ENCODE measurements at places on chromosomes 13 and 19.

GRCh38 chr13:98510156-98510509 is 66.8 kb downstream of the STK24 start:
- DNase-seq, result no peak

DNA sequence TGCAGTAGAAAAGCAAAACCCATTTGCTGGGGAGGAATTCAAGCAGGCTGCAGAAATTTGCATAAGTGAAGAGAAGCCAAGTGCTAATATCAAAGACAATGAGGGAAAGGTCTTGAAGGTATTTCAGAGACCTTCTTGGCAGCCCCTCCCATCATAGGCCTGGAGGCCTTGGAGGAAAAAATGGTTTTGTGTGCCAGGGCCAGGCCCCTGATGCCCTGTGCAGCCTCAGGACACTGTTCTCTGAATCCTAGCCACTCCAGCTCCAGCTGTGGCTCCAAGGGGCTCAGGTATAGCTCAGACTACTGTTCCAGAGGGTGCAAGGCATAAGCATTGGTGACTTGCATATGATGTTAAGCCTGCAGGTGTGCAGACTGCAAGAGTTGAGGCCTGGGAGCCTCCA is 463.2 kb upstream of the ATXN8OS start:
- DNase-seq, result no peak

- DNase-seq, result no peak
Measured at GRCh38 chr19:44643605-44644401, at the start of gene PVR. Gene PVR (plus strand): TSS chr19:44643910. CDS start chr19:44644097, 187 bp downstream.

- DNase-seq, result no peak
Measured at GRCh38 chr13:73480779-73481559, 422.2 kb downstream of the KLF5 start.

GRCh38 chr13:51532736-51533197 is 51.5 kb upstream of the WDFY2 start:
- DNase-seq, result no peak

GRCh38 chr19:33441828-33442227 is 68.3 kb downstream of the CEBPG start:
- DNase-seq, result no peak

GRCh38 chr19:13963603-13964105 is 11.3 kb downstream of the DCAF15 start:
- no peak for DNase-seq

- DNase-seq, result no peak
Measured at GRCh38 chr13:97327506-97328221, 105.5 kb downstream of the MBNL2 start.

- DNase-seq, result no peak
Measured at GRCh38 chr13:30906411-30907051, 460 bp downstream of the MEDAG start.

GRCh38 chr13:43277142-43277541 is 253.8 kb downstream of the DNAJC15 start:
- no peak for DNase-seq

DNA sequence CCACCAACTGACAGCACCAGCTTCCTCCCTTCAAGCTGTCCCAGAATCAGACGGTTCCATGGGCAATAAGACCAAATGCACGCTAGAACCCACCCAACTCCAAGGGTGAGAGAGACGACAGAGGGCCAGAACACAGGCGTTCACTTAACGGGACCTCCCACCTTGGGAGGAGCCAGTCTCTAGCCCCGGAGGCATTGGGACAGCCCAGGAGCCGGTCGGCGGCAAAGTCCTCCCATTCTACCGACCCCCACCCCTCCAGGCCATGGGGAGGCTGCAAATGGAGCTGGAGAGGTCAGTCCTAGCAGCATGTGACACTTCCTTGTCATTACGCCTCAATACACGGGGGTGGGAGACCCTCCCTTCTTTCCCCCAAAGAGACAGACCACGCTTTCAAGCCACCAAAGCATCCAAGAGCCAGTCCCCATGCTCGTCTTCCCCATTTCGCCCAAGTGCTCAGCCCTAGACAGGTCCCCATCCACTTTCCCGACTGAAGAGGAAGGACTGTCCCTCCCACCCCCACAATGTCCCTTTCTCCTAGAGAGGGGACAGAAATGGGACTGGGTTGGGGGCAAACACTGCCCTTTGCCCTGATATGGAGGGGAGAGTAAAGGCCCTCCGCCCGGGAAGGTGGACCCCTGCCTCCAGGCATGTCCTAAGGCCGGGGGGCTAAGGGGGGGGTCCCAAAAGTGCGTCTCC is 964 bp downstream of the KHSRP start:
- DNase-seq, result no peak

DNA sequence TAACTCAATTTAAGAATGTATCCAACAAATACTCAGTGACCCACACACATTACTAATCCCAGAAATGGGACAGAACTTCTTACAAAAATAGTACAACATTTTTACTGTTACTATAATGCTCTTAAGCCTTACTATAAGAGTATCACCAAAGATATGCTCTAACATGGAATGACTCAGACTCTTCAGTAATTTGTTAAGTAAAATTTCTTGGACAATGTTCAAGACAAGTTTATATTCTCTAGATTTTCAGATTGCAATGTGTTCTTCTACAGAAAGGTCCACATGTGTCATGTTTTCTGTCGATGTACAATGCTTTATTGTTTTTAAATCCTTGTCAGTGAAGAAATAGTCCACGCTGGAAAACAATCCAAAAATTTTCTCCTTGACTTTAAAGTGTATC is 66.3 kb upstream of the RFXAP start:
- DNase-seq, result no peak

- no peak for DNase-seq
Measured at GRCh38 chr13:55245005-55245644, 1895.6 kb upstream of the PRR20A start.

- no peak for DNase-seq
Measured at GRCh38 chr19:51784922-51785690, 9.9 kb upstream of the FPR3 start.

DNA sequence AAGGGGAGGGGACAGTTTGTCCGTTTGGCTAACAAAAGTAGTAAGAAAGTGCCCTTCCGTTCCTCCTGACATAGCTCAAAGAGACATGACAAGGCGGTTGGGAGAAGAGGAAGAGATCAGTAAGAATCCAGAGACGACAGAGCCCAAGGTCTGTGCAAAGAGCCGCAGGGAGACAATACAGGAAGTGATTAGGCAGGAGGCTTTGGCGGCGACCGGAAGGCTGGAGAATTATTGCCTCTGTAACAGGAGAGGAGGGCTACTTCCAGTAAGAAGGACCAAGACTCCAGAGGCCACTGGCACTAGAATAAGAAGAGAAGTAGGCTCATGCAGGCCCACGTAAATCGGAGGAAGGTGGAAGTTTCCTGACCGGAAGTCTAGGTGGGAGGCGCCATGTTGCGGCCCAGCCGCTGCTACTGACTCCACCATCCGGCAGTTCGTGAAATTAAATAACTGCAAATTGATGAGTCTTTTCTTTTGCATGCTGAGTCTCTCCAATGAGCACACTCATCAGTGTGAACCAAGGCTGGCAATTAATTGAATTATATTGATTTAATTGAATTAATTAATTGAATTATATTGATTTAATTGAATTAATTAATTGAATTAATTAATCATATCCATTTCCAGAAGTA is 9.9 kb downstream of the RFX2 start:
- no peak for DNase-seq

- DNase-seq, result no peak
Measured at GRCh38 chr19:29118389-29118788, 94.6 kb downstream of the UQCRFS1 start.

GRCh38 chr19:46515879-46516350 is 20.2 kb upstream of the PNMA8B start:
- DNase-seq, result no peak

DNA sequence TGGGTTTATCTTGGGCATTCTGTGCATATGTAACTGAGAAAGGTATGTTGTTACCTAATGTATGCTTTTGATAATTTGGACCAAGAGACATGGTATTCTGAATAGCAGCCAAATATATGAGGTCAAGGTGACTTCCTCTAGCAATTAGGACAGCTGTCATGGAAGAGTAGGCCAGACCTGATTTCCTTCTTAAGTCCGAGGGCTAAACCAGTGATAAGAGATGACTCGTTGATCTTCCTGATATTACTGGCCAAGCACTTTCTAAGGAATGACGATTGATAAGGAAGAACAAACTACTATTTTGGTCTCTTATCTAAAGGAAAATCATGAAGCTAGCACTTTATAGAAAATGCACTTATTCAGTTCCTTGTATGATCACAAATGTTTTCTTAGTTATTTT is 42.7 kb downstream of the ARHGAP35 start:
- DNase-seq, result no peak

GRCh38 chr13:40471076-40471475 is 195.4 kb downstream of the FOXO1 start:
- no peak for DNase-seq

DNA sequence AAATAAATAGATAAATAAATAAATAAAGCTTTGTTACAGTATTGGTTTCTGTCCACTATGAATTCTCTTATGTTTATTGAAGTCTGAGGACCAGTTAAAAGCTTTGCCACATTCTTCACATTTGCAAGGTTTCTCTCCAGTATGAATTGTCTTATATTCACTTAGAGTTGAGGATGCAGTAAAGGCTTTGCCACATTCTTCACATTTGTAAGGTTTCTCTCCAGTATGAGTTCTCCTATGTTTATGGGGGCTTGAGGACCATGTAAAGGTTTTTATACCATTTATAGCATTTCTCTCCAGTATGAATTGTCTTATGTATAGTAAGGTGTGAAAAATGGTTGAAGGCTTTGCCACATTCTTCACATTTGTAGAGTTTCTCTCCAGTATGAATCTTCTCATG is 168.3 kb downstream of the ZNF737 start:
- no peak for DNase-seq

- no peak for DNase-seq
Measured at GRCh38 chr19:19775891-19776205, 42.9 kb upstream of the ZNF14 start.

DNA sequence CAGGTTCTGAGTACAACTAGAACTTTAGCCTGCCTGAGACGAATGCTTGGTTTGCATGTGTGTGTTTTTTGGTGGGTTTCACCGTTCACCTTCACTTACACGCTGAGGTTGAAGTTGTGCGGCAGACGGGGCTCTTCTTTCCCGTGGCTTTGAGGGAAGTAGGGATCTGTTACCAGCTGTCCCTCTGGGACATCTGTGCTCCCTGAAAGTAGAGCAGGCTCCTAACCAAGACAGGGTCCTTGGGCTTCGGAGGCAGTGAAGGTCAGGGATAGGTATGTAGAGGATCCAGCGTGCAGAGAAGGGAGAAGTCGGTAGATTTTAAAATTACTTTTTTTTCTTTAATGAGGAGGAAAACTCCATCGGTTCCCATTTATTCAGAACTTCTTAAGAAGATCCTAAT is 48.7 kb downstream of the ZNF536 start:
- DNase-seq, result no peak

GRCh38 chr13:35984287-35984686 is 146.9 kb downstream of the DCLK1 start:
- no peak for DNase-seq

GRCh38 chr13:52969373-52969772 is 59.2 kb upstream of the OLFM4 start:
- no peak for DNase-seq

GRCh38 chr13:32124743-32125142 is 93.2 kb downstream of the FRY start:
- no peak for DNase-seq

DNA sequence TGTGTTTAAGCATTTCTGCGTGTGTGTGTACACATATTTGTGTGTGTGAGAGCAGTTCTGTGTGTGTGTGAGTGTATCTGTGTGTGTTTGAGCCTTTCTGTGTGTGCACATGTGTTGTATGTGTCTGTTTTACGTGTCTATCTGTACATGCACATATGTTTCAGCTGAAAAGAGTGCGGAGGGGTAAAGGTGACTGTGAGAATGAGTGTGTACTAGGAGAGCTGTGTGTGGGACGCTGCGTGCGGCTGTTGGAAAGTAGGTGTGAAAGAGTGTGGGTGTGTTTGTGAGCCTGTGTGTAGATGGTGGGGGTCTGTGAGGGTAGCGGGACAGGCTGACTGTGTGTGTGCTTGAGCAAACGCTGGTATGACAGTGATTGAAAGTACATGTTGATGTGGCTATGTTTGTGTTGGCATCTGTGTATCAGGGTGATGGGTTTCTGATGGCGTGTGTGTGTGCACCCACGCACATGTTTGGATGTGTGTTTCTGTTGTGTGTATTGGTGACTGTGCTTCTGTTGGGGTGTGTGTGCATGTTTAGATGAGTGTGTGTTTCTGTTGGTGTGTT is 7.5 kb upstream of the TPM4 start:
- DNase-seq, result no peak

DNA sequence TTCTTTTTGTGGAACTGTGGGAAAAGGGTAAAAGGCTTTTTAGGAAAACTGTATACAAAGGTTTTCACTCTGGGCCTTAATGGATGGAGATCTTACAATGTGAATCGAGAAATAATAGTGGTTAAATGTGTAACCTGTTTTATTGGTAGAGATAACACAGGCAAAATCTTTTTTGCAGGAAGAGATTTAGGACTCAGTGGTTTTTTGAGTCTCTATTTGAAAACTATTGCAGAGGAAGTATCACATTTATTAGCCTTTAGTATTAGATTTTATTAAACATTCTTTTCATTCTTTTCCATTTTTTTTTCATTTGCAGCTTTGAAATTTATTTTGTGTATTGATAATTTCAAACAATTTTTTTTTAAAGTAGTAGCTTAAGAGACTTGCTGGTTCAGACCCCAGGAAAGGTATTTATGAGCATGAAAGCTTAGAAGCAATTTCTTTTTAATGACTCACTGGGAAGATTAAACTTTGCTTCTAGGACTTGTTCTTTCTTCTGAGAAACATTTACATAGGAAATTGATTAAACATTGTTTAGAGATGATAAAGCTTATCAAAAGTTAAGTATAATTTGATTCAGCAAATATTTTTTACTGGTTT is 10.5 kb downstream of the KLF5 start:
- no peak for DNase-seq

DNA sequence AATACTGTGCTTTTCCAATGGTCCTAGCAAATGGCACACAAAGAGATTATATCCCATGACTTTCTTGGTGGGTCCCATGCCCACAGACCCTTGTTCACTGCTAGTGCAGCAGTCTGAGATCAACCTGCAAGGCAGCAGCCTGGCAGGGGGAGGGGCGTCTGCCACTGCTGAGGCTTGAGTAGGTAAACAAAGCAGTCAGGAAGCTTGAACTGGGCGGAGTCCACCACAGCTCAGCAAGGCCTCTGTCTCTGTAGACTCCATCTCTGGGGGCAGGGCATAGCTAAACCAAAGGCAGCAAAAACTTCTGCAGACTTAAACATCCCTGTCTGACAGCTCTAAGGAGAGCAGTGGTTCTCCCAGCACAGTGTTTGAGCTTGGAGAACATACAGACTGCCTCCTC is 82.9 kb downstream of the ZNF737 start:
- DNase-seq, result no peak

GRCh38 chr19:44839276-44839675 is 6.8 kb upstream of the NECTIN2 start:
- no peak for DNase-seq

- no peak for DNase-seq
Measured at GRCh38 chr13:79833991-79834390, 353.0 kb downstream of the NDFIP2 start.

GRCh38 chr19:45814851-45815480 is at the start of gene RSPH6A:
Gene RSPH6A (minus strand): TSS chr19:45815308. CDS start chr19:45815176, 132 bp downstream.
- DNase-seq, result no peak

Data from stimulated activated CD8-positive, alpha-beta memory T cell treated with anti-CD3 and anti-CD28 coated beads, Interleukin-7, amount 100 ng/mL, for 1 hour (primary cell).